ENCODE measurements at places on chromosomes 12 and 14. TPM values are rescaled to one million over a fixed set of nuclear protein-coding genes. Genes with fewer than 3 reads are reported as not detected.

DNA sequence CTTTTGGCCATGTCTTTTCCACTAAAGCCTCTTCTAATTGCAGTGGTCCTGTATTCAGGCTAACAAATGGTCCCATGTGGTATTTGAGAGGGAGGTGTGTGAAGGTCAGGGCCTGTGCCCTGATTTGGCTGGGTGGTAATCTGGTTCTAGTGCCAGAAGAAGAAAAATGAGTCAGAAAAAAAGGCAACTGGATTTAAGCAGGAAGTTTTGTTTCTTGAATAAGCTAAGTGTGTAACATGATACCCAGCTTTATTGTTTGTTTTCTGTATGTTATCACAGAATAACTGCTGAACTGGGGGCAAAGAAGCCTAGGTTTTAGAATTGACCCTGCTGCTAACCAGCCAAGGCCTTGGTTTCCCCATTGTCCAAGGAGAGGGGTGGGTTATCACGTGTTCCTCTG lies 134.0 kb downstream of the ANO6 start:
- DNase-seq = no peak

- DNase-seq = no peak
These were observed 35.7 kb downstream of the FOXA1 start for GRCh38 chr14:37559386-37559785.

- DNase-seq = no peak
These were observed 85.1 kb upstream of the LRIG3 start for GRCh38 chr12:59005193-59005955.

KRT71 gene
- not detected for total RNA-seq

DNA sequence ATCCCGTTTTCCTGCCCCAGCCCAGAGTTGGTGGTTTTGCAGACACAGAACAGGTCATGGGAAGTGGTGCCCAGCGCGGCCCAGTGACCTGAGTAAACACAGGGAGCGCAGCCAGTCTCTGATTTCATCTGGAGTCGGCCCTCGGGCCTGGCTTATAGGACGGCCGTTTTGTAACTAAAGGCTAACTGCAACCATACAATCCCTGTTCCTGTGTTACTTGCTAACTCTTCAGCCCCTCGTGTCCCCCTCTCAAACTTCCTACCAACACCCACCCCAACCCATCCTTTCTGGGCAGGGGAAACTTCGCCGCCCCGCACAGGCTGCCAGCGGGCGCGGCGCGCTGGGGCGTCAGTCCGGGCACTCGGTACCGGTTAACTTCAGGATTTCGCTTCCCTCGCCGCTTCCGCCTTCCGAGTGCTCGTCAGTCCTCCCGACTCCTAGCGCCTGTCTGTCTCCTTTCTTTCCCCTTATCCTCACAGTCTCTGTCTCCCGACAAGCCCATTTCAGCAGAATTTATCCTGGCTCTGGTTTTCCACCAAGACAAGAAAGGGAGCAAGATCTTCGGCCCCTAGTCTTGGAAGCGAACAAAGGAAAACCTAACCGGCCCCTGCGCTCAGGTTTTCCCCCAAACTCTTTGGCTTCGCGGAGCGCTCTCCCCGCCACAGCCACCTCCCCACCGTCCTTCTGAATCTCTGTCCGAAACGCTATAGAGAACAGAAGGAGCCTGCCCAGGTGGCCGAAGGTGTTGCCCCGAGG lies 2.0 kb downstream of the SIX1 start:
- peak; percentile 66 for DNase-seq

LBHD2 gene
- total RNA-seq = not detected

DNA sequence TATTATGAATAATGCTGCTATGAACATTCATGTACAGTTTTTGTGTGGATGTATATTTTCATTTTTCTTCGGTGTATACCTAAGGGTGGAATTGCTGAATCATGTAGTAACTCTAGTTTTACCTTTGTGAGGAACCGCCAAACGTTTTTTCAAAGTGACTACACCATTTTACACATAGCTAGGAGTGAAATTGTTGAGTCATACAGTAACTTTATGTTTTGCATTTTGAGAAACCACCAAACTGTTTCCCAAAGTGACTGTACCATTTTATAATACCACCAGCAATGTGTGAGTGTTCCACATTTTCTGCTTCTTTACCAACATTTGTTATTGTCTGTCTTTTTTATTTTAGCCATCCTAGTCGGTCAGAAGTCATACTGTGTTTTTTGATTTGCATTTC lies 3.1 kb upstream of the TPH2 start:
- no peak for DNase-seq

APOF gene
- total RNA-seq = not detected

DNA sequence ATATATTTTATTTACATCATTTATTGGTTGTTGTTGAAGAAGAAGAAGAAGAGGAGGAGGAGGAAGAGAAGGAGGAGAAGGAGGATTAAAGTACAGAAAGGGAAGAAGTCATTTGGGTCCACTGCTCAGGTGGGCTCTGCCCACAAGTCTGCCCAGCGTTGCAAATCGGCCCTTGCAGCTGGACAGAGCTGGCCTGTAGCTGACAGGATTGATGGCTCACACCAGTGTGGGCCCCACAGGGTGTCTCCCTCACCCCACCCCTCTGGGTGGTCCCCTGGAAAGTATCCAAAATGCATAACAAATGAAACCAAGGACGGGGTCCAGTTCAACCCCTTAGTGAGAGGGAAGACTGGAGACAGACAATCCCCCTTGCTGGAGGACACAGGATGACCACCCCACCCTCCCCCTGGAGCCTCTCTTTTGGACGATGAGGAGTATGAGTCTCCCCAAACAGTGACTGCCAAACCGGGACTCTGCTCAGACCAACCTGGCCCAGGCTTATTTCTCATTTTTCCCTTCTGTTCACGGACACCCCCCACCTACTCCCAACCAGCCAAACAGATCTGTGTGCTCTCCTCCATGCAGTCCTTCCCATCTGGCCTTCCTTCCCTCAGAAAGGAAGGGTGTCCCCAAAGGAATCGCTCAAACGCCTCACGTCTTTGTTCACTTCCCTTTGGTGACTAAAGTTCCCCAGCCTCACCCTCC lies 17.7 kb downstream of the DPF3 start:
- DNase-seq = no peak

GRCh38 chr12:89883630-89884389 lies 175.2 kb upstream of the ATP2B1 start:
- peak; percentile 59 for DNase-seq

GRCh38 chr14:49461529-49462401 lies 124.4 kb downstream of the RPS29 start:
- no peak for DNase-seq

GRCh38 chr12:119319638-119320037 lies 14.9 kb upstream of the CCDC60 start:
- no peak for DNase-seq

RERGL gene
- not detected for total RNA-seq

LMNTD1 gene
- total RNA-seq = not detected

PRIMA1 gene
- 2.3 TPM for total RNA-seq

MYH6 gene
- total RNA-seq = 0.13 TPM

GRCh38 chr12:106387848-106388377 lies 30.4 kb downstream of the POLR3B start:
- no peak for DNase-seq

- DNase-seq = no peak
These were observed 13.3 kb downstream of the PCNX1 start for GRCh38 chr14:70920608-70921007.

GRCh38 chr12:8689681-8690080 lies 8.1 kb upstream of the RIMKLB start:
- DNase-seq = no peak

TSPAN19 gene
- not detected for total RNA-seq

- DNase-seq = no peak
These were observed 57.4 kb downstream of the DAAM1 start for GRCh38 chr14:59245809-59246295.

CLEC2A gene
- total RNA-seq = not detected

- DNase-seq = no peak
These were observed 142.7 kb upstream of the SYT1 start for GRCh38 chr12:78721906-78722305.

RNU6-7 gene
- total RNA-seq = not detected

DNA sequence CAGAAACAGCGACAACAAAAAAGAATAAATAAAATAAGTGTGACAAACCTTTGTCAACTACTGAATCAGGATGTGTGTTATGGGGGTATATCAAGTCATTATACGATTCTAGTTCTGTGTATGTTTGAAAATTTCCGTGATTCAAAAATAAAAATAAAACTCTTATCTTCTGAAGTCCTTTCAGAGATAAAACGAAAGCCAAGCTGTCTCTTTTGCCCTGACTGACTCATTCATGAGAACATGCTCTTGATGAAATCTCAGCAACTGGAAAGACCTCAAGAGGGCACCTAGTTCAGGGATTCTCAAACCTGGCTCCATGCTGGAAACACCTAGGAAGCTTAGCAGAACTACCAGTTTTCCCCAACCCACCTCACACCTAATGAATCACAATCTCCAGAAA lies 9.2 kb downstream of the FOXN3 start:
- DNase-seq = no peak

DNA sequence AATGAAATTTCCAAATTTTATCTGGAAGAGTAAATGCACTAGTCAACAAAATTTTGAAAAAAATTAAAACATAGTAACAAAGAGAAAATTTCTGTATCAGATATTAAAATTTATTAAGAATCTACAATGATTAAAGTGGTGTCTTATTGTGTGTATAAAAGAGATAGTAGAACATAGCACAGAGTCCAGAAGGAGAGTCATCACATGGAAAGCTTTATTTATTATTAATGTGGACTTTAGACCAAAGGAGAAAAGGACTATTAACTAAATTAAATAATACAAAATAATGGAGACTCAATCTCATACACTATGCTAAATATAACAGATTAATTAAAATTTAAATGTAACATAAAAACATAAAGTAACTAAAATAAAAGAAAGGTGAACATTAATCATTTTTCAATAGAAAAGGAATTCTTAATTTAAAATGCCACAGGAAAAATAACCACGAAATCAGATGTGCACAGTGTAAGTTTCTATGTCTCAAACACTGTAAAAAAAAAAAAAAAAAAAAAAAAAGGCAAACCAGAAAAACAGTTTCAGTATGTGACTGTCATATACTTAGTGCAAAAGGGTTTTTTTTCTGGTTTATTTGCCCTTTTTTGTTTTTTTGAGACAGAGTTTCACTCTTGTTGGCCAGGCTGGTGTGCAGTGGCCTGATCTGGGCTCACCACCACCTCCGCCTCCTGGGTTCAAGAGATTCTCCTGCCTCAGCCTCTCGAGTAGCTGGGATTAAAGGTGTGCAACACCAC lies 95.4 kb downstream of the MYF5 start:
- no peak for DNase-seq

GRCh38 chr12:95815632-95816212 lies 25.2 kb upstream of the NTN4 start:
- no peak for DNase-seq

GRCh38 chr12:42589465-42590329 lies at the start of gene PRICKLE1:
PRICKLE1 (minus strand) TSS chr12:42589746; CDS start chr12:42472516, 117,230 bp downstream.
- peak; percentile 46 for DNase-seq

PPFIA2 gene
- total RNA-seq = 0.39 TPM

CLEC4E gene
- not detected for total RNA-seq

- DNase-seq = no peak
These were observed 206.6 kb upstream of the DIO3 start for GRCh38 chr14:101354726-101355125.

GRCh38 chr12:7411343-7411742 lies 32.6 kb downstream of the CD163L1 start:
- peak; percentile 38 for DNase-seq

TAS2R10 gene
- 0.22 TPM for total RNA-seq

GRCh38 chr12:127664901-127665300 lies 602.1 kb upstream of the TMEM132C start:
- DNase-seq = no peak

DNA sequence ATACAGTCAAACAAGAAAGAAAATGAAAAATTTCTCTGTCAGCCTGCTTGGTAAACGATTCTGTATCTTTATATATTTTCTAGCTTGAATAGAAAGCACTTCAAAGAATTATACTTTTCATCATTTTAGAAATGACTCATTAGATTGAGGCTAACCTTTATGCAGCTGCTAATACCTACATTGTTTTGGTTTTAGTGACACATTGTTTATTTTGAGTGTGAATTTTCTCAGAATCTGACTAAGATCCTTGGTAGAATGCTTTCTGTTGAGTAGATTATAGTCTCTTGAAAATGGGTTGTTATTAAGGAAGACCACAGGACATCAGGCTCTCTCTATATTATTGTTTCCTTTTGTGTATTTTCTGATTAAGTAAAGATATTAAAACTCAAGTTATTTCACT lies at the start of gene PMCH:
Gene PMCH (minus strand): TSS at position 45 of the 400 bp plus-strand sequence. CDS start 63 bp downstream, outside the sequence.
- DNase-seq = no peak

GRCh38 chr14:45222485-45223262 lies 30.3 kb downstream of the MIS18BP1 start:
- DNase-seq = no peak

CLEC4C gene
- 0.26 TPM for total RNA-seq

MFAP5 gene
- total RNA-seq = 0.26 TPM

DNA sequence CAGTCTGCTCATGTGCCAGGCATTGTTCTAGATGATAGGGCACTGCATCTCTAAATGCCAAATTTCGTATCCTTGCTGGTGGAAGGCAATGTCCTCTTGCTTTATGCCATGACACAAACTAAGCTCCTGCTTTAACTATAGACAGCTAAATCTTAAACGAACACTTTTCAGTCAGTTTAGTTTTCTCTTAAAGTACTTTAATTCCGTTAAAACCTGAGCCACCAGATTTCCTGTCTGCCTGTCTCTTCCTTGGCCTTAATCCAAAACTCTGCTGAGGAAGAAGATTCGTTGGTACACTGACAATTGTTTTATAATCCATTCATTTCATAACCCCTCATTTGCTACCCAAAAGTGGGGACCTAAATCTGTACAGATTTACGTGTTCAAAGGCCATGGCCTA lies 194.4 kb upstream of the BCL2L14 start:
- no peak for DNase-seq

DNA sequence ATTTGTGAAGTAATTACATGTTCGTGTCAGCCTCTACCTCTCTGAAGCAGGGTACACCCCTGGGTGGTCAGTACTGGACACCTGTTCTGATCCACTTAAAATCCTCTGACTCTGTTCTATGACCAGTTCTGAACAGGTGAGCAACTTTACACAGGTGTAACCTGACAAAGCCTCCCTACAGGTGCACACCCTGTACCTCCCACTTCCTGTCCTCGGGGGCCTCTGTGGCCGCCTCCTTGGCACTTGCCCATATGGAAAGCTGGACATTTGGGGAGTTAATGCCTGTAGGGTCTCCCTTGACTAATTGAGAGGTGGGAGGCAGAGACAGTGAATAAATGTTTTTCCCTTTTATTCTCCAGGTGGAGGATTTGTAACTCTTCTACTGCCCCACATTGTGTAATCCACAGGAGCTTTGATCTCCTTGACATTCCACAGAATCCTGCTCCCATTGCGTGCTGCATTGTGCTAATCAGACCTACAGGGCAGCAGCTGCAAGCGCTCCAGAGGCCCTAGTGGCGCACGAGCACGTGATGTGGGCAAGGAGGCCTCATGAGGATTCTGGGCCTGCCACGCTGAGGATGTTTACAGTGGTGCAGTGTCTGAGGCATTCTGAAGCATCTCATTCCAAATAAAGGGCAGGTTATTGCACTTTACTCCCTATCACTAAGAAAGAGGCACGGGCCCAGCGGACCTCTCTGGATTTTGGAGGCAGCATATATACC lies 45.8 kb upstream of the BATF start:
- DNase-seq = peak; percentile 54

- no peak for DNase-seq
These were observed 217.4 kb upstream of the PDE3A start for GRCh38 chr12:20150835-20151422.

GRCh38 chr12:57031138-57031725 lies 14.9 kb upstream of the TAC3 start:
- no peak for DNase-seq

Data from H9 (cell line).